ENCODE measurements at places on chromosomes 12 and 14.

DNA sequence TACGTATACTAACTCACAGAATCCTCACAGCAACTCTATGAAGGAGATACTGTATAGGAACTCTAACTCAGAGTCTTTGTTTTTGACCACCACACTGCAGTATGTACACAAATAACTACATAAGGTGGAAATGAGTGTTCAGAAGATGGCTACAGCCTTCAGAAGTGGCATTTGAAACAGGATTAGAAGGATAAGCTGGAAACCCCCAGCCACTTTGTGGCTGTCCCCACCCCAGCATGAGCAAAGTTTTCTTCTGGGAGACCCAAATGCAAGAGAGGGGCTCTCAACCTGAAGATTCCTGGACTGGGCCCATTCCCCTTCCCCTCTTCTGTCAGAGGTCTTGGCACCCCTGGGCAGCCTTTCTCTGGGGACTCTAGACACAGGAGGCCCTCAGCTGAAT, 43.2 kb upstream of the PNMA1 start:
- DNase-seq = no peak

DNA sequence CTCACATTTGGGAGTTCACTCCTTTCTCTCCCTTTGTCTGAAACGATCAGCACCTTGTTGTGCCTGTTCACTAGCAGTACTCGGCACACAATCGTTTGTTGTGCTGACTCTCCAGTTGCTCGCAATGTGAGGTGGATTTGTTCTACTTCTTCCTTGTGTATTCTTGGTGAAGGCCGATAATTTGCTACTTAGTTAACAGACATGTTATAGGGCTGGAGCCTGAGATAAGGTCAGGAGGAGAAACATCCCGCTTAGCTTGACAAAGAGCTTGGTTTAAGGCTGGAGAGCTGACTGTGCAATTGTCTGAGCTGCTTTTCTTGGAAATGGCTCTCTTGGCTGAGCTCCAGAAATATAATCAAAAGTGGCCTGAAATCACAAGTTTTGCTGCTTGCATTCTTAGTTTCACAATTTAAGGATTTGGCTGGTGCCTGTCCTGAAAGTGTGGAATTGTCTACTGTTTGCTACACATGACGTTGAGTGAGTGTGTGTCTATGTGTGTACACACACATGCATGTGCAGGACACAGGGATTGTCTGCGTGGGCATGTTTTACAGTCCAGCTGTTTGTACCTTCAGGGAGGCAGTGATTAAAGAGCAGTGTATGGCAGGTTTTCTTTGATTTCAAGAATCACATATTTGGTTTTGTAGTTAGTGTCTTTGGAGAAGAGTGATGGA, 77.7 kb downstream of the ARF6 start:
- peak; percentile 64 for DNase-seq

DNA sequence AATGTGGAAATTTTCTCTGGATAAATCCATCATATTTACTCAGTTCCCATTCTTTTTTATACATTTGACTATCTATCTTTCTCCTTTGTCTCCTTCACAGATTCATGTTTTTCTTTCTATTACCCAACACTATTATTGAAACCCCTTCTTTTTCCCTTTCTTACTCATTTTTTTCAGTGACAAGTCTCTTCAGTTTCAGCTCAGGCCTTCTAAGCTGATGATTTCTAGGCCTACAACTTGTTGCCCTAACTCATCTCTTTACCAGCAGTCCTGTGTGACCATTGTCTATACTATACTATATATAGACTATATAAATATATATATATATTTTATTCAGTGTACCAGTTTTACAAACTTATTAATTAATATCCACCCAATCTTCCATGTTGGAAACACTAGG, 31.8 kb downstream of the SLC16A7 start:
- no peak for DNase-seq

DNA sequence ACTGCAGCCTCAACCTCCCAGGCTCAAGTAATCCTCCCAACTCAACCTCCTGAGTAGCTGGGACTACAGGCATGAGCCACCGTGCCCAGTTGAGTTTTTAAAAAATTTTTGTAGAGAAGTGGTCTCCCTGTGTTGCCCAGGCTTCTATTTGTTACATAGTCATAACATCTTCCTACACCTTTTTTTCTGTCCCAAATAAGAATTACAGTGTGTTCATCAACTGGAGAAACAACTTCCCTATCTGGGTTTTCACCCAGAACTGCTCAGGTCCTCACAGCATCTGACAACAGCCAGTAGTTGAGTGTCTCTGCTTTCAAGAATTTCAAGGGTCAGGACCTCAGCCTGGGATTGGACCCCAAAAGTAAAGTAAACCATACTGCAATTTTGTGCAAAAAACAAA, 235.2 kb upstream of the AMIGO2 start:
- peak; percentile 62 for DNase-seq

DNA sequence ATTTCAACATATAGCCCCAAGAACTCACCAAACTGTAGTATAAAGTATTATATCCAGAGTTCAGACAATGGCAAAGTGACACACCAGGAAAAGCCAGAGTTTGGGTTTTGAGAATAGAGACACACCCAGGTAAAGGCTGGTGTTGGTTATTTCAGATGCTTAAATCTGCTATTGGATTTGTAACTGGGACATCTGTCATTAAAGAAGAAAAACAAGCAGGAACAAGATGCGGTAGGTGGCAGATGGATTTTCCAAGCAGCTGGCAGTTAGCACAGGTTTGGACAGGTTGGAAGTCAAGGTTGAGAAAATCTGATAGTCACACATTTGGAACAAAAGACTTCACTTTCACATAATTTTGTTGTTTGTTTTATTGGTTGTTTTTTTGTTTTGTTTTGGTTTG, 14.4 kb upstream of the CDK17 start:
- no peak for DNase-seq

DNA sequence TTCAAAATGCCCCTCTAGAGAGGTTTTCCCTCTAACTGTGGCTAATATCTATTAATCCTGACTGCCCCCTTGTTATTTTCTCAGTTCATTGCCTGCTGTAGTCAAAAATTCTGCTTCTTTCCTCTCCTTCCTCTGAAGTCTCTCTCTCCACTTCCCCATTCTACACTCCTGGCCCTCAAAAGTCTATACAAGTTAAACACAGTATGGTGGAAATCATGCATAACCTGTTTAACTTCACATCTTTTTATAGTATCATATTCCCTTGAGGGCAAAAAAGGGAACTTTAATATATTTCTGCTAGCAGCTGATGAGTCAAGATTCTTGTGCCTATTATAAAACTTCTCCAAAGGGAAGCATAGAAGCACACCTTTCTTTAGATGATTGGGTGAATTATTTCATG, 16.7 kb downstream of the GRIP1 start:
- DNase-seq = no peak

DNA sequence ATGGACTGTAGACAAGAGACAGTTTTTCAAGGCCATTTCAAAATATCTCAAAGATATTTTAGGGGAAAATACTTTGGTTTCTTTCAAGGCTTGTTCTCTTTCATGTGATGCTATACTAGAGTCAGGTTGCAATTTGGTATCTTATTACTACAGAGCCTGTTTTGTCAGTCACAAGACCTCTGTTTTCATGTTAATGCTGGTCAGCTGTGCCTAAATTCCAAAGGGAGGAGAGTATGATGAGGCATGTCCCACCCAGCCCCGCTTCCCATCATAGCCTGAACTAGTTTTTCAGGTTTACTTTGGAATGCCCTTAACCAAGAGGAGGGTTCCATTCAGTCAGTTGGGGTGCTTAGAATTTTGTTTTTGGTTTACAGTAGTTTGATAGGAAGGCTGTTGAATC, 52.6 kb downstream of the GPHB5 start:
- no peak for DNase-seq

GRCh38 chr12:118060301-118061010, 523 bp downstream of the WSB2 start:
- peak; percentile 40 for DNase-seq

GRCh38 chr12:57063991-57064685, 14.2 kb upstream of the MYO1A start:
- DNase-seq = peak; percentile 50

GRCh38 chr12:24230061-24230701, 280.7 kb upstream of the SOX5 start:
- DNase-seq = no peak

DNA sequence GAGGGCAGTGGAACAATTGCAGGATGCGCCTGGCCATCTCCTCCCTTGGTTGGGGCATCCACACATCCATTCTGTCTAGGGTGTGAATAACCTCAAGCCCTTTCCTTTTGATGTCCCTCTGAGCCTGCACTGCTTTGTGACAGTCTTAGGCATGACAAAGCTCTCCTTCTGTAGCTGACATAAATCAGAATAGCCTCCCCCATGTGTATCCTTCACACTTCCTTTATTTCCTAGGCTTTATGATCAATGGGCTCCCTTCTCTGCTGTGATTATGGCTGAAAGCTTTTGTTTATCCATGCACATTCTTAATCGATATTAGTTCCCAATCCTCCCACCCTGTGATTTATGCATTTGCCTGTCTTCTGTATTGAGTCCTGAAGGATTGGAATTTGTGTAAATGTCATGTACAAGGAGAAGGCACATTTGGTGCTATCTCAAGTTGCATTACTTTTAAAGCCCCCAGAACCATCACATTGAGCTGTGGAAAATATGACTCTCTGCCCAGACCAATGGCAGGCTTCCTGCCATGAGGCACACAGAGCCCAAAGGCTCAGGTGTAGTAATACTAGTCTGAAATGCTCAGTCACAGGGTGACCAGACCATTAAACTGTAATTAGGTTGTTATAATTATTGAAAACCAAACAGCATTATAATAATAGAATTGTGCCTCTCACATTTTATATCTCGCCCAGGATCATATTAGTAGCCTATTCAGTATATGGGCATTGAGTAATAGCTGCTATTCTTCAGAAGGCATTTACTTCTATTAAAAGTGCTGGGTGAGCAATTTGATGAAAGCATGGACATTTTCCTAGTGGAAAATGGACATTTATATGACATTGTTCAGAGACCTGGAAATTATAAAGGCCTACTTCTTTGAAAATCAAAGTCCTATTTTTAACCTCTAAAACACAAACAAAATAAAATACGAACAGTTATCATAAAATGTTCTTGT, 14.0 kb downstream of the EMP1 start:
- no peak for DNase-seq

Measured in suppressor macrophage (primary cell).